Amniotic epithelial cell (primary cell): ENCODE measurements at places on chromosomes 7 and 10.

DNA sequence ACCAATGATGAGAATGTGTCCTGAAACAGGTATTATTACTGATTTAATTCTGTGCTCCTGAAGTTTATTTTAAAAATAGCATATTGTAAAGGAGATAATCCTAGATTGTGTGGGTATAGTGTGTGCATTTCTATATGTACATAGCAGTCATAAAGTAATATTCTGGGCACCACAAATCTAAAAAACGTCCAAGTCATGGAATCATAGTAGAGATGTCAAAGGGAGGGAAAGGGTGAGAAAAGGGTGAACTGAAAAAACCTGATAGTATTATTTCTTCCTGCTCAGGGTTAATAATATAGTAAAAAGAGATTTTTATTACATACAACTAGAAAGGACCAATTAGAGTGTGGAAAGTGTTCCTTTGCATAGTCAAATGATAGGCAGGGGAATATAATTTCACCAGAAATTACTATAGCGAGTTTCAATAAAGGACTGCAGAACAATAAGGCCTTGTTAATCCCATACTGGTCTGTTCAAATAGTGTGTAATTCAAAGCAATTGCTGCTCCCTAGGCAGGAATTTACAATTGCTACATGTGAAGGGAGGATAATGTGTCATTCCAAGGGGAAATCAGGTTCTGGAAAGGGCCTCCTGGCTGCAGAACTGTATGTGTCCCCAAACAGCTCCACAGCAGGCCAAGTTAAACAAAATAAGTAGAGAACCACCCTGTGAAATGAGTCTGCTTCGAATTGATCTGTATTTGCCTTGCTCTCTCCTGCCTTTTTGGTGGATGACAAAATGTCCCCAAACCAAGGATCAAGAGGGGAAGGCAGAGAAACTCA lies 42.5 kb upstream of the KMT2E start:
- DNase-seq: no peak

DNA sequence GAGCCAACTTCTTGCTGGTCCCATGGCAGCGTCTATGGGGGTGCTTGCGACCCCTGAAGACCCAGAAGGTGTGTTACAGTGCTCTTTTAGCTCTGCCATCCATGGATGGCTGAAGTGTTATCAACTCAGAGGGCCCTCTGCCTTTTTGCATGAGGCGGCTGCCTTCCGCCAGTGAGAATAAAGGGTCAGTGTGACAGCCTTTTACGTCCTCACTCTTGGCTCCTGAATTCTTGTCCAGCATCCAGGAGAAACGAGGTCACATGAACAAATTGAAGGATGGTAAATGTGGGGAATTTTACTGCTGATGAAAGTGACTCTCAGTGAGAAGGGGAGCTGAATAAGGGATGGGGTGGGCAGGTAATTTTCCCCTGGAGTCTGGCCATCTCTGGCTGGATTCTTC lies 24.1 kb downstream of the SSMEM1 start:
- DNase-seq: no peak

- DNase-seq: no peak
Measured at GRCh38 chr10:50576245-50576815, 47.4 kb downstream of the SGMS1 start.

DNA sequence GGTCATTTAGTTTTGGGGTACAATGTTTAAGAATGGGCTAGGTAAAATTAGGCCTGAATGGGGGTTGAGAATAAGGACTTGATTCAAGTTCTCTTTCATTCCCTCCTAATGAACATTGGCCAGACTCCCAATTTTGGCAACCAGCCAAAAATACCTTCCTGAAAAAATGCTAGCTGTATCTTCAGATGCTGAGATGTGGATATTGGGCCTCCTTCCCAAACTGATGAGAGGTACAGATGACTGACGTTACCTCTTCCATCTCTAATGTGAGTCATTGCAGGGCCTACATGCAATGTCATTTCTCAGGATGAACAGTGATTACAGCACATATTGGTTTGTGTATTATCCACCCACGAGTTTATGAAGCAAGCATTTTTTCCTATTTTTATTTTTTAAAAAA lies 151.6 kb downstream of the SND1 start:
- peak; percentile 47 for DNase-seq

DNA sequence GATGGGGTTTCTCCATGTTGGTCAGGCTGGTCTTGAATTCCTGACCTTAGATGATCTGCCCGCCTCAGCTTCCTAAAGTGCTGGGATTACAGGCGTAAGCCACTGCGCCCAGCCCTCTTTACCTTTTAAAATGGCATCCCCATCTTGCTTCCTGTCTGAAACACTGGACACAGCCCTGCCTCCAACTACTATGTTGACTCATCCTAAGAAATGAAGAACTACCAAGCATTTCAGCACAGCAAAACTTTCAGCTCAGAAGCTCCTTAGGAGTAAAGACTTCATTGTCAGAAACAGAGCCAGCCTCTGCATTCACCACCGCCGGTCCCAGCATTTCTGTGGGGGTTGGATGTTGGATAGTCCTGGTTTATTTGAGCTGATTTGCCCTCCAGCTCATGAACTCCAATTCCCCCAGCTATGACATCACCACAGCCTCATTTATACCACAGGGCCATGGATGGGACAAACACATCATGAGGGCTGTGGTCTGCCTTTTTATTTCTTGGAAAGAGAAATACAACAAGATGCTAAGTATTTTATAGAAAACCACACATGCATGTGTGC lies 123.5 kb downstream of the ADCY1 start:
- DNase-seq: peak; percentile 19
